ENCODE measurements at places on chromosomes 13 and 19.

DNA sequence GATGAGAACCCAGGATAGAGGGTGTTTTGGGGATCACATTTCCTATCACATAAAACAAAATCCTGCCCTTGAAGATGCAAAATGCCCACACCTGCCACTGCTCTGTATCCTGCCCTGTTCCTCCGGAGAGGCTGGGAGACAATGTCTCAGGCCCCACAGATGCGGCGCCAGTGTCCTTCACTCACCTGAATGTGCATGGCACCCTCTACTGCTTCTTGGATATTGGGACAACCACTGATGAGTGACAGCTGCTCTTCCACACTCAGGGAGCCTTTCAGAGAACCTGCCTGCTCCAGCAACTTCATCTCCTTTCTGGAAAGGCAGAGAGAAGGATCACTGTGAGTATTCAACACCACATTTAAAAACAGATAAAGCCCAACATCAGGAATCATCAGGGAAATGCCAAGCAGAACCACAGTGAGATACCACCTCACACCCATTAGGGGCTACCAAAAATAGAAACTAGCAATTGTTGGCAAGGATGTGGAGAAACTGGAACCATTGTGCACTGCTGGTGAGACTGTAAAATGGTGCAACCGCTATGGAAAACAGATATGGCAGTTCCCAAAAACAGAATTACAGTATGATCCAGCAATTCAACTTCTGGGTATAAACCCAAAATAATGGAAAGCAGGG lies 36.4 kb downstream of the CRYL1 start:
- no peak for DNase-seq

DNA sequence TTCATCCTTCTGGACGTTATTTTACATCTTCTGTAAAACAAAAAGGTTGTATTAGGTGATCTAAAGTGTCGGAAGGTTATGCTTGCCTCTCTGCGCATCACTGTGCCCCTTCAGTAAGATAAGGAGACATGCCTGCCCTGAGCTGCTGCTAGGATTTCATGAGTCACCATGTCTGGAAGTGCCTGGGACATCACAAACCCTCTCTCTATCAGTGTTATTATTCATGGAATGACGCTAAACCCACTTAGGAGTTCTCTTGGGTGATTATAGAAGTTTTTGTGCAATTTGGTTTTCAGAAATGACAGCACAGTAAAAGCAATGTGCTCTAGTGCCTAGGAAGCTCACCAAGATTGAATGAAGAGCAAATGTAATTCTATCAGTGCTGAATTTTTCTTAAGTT lies 617.7 kb downstream of the DCT start:
- DNase-seq = no peak

- DNase-seq = no peak
These were observed 7.9 kb upstream of the ARHGAP33 start for GRCh38 chr19:35767288-35768081.

DNA sequence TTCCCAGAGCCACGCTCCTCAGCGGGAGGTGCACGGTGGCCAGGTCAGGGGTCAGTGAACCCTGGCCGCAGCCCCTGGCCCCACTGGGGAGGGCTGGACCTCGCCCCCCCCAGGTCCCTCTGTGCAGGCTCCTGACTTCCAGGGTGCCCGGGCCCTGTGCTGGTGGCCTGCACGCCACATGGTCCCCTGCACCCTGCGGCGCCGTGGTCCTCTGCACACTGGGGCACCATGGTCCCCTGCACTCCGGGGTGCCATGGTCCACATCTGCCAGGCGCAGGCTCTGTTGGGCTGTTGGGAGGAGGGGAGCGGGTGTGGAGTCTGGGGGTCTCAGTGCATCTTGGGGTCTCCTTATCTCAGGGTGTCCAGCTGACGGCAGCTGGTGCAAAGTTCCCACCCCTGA lies 23.3 kb upstream of the TMEM255B start:
- DNase-seq = no peak

DNA sequence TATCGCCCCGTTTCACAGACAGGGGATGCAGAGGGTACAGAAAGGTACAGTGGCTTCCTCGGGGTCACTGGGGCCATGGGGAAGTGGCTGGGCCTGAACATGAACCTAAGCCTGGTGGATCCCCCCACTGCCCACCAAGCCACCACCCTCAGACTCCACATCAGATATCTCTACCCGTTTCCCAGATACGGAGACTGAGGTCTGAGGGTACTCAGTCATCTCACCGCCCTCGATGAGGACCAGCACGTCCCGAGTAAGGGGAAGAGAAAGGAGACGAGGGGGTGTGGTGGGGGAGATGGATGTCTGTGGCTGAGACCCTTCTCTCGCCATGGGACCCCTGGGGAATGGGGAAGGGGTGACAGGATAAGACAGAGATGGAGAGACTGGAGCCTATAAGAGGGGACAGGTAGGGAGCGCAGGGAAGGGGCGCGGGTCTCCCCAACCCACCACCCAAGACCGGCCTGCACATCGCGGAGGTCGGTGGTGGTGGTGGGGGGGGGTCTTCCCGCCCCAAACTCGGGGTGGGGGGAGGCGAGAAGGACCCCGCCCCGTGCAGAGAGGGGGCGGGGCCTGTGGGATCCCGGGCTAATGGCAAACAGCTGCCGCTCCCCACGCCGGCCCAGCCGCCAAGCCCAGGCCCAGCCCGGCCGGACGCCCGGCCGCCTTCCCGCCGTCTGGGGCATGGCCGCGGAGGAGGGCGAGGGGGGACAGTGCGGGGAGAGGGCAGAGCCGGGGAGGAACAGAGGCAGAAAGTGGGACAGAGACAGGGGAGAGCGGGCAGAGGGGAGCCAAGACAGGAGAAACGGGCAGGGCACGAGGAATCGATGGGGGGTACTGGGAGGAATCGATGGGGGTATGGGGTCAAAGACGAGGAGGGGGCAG lies 698 bp downstream of the KANK2 start:
- no peak for DNase-seq

DNA sequence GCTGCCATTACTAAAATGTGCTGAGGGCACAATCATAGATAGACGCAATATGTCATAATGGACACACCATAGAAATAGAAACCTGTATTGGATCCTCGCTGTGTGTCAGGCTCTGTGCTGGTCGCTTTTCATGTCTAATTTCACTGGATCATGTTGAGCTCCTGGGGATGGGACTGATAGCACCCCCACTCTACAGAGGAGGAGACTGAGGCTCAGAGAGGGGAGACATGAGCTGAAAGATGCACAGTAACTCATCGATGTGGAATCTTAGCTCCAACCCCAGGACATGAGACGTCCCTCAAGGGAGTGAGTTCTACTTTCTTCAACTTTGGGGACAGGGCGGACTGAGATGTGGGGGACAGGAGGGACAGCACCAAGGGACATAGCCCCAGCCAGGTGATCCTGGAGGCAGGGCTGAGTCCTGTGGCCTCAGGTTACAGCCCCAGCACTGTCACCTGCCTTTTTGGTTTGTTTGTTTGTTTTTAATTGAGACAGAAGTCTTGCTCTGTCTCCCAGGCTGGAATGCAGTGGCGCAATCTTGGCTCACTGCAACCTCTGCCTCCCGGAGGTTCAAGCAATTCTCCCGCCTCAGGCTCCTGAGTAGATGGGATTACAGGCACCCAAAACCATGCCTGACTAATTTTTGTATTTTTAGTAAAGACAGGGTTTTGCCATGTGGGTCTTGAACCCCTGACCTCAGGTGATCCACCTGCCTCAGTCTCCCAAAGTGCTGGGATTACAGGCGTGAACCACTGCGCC lies 6.6 kb upstream of the GIPC1 start:
- DNase-seq = no peak

DNA sequence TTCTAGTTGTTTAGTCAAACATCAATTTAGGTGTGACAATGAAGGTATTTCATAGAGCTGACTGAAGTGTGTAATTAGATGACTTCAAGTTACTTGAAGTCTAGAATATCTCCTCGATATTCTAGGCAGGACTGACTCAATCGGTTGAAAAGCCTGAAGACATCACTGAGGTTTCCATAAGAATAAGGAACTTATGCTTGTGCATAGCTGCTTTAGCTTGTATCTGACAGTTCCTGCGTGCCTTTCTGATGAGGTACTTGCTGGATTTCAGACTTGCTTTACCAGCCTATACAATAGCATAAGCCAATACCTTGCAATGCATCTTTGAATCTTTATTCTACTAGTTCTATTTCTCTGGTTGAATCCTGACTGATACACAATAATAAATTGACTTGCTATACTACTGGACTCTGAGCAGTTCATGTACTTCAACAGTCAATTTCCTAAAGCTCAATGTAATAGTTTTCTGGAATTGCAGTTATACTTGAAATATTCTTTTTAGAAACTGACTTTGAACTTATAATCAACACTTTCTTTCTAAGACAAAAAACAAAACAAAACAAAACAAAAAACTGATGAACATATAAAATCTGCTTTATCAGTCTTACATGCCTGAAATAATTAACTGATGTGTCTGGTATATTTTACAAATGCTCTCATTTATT lies 1534.8 kb downstream of the SLITRK5 start:
- no peak for DNase-seq

GRCh38 chr13:25266706-25267105 lies 20.6 kb downstream of the MTMR6 start:
- no peak for DNase-seq

DNA sequence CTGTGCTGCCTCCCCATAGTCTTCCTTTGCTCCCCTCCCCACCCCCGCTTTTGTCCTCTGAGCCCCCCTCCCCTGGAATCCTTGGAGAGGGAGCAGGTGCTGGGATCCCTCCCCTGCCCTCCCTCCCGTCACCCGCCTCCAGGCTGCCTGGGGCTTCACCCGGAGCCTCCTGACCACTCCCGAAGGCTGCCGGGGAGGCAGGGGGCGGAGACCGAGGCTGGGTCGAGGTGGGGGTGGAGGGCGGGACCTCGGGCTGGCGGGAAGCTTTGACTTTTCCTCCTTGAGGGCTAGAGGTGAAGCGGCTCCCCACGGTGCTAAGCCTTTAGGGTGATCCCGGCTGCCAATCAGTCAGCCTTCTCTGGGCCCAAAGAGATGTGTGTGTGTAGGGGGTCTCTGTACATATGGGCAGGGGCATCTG lies 1.5 kb downstream of the KMT5C start:
- no peak for DNase-seq

DNA sequence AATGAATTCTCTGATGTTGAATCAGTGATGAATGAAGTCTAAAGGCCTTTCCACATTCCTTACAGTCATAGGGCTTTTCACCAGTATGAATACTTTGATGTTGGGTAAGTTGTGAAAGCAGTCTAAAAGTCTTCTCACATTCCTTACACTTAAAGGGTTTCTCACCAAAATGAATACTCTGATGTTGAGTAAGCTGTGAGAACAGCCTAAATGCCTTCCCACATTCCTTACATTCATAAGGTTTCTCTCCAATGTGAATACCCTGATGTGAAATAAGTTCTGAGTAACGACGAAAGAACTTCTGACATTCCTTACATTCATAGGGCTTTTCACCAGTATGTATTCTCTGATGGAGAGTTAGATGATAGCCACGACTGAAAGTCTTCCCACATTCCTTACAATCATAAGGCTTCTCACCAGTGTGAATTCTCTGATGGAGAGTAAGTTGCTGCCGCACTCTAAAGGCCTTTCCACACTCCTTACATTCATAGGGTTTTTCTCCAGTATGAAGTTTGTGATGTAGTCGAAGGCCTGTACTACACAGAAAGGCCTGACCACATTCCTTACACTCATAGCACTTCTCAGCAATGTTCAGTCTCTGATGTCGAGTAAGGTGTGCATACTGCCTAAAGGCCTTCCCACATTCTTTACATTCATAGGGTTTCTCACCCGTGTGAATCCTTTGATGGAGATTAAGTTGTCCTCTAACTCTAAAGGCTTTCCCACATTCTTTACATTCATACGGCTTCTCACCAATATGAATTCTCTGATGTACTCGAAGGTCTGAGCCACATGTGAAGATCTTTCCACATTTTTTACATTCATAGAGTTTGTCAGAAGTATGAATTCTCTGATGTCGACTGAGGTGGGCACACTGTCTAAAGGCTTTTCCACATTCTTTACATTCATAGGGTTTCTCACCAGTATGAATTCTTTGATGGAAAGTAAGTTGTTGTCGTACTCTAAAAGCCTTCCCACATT lies 19.9 kb downstream of the ZFP30 start:
- no peak for DNase-seq

GRCh38 chr13:44498969-44499368 lies 77.2 kb downstream of the TSC22D1 start:
- DNase-seq = no peak

DNA sequence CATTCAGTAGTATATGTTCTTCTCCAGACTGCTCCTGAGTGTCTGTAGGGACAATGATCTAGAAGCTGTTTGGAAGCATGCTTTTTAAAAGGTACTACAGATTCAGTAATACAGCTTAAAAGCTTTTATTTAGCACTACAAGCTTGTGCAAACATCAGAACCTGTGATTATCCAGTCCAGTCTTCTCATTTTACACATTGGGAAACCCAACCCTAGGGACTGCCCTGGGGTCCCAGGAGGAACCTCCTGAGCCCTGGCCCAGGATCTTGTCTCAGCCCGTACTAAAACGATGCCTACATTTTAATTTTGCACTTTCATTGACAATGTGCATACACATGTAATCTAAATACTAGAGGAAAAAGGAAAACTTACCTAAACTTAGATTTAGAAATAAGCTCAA lies 12.5 kb downstream of the DOCK9 start:
- no peak for DNase-seq

DNA sequence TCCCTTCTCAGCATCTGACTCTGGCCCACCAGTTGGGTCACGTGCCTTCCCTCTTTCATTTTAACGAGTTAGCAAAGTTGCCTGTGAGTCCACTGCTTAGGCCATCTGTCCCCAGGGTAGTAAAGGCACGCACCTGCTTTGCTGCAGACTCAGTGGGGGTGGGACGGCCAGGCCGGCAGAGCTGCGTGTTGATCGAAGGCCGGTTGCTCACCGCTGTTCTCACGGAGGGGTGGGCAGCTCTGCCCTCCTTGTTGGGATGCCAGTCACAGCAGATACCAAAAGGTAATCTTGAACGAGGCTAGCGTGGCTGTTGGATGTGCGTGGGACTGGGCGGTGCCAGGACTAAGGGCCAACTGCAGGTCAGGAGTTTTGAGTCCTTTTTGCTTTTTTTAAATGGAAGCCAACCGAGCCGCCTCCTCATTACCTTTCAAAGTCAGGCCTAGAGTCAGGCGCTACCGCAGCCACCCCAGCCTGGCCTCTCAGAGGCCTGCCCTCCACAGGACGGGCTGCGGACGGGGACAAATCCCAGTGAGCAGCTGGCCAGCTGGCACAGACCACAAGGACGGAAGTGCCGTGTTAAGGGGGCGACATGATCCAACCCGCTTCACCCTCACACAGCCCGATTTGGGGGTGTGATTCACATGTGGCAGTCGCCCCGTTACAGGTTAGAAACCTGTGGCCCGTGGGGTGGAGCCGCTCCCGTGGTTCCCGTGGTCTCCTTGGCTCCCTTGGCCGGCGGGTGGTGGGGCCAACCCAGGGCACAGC lies 20.6 kb downstream of the ADPRHL1 start:
- no peak for DNase-seq

GRCh38 chr19:29873024-29873800 lies 61.4 kb downstream of the CCNE1 start:
- no peak for DNase-seq

Measured in left renal cortex interstitium (tissue), 4 donors.